ENCODE measurements at places on chromosomes 7 and 10. TPM values are rescaled to one million over a fixed set of nuclear protein-coding genes. Genes with fewer than 3 reads are reported as not detected.

MLXIPL gene
- total RNA-seq, result not detected

PTPN20 gene
- total RNA-seq, result not detected

DNA sequence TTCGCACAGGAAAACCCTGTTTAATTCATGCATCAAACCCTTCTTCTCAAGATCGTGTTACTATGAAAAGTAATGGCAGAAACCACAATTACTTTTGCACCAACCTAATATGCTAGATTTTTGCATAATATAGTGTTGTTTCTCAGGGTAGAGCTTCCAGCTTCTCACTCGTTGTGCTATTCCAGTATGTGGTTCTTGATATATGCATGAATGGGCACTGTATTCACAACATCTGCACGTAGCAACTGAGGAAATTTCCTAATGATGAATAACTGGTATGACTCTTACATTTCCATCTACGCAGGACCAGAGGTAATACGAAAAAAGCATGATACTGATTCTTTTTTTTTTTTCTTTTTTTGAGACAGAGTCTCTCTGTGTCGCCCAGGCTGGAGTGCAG lies 326.6 kb upstream of the GALNT17 start:
- no peak for DNase-seq

GRCh38 chr7:99129001-99129400 lies 14.9 kb downstream of the SMURF1 start:
- no peak for DNase-seq

GRCh38 chr10:154348-154747 lies 19.1 kb downstream of the ZMYND11 start:
- no peak for DNase-seq
